ENCODE measurements at places on chromosomes 16 and 17.
A peak's percentile ranks its signal among the peaks of the same experiment; 100 is the strongest.

DNA sequence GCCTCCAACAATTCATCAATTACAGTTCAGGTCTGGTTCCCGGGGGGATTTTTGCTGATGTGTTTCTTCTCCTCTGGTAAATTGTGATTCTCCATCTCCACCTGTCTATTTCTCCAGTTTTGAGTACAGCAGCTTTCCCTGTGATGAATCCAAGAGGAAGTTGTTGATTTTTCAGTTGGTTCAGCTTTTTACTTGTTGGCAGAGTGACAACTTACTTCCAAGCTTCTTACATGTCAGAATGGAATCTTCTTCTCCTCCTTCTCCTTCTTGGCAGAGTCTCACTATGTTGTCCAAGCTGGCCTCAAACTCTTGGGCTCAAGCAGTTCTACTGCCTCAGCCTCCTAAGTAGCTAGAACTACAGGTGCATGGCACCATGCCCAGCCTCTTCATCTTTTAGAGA is 33.4 kb upstream of the TMEM92 start:
- DNase-seq, result peak; percentile 51

GRCh38 chr17:73749928-73750605 is 105.8 kb upstream of the SDK2 start:
- DNase-seq, result no peak

DNA sequence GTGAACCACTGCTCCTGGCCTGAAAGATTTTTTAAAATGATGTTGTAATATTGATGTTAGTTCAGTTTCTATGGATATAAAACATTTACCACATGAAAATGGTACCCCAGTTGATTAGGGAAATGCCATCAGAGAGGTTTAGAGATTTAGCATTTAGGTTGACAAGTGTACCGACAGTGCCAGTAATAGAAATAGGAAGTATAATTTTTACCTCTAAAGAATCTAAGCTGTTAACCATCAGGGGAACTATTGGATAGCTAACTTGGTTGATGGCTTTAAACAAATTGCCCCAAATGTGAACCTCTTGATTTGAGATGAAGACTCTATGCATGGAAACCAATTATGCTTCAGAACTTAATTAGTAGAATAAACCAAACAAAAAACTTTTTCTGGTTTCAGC is 6.4 kb downstream of the CBFB start:
- no peak for DNase-seq

DNA sequence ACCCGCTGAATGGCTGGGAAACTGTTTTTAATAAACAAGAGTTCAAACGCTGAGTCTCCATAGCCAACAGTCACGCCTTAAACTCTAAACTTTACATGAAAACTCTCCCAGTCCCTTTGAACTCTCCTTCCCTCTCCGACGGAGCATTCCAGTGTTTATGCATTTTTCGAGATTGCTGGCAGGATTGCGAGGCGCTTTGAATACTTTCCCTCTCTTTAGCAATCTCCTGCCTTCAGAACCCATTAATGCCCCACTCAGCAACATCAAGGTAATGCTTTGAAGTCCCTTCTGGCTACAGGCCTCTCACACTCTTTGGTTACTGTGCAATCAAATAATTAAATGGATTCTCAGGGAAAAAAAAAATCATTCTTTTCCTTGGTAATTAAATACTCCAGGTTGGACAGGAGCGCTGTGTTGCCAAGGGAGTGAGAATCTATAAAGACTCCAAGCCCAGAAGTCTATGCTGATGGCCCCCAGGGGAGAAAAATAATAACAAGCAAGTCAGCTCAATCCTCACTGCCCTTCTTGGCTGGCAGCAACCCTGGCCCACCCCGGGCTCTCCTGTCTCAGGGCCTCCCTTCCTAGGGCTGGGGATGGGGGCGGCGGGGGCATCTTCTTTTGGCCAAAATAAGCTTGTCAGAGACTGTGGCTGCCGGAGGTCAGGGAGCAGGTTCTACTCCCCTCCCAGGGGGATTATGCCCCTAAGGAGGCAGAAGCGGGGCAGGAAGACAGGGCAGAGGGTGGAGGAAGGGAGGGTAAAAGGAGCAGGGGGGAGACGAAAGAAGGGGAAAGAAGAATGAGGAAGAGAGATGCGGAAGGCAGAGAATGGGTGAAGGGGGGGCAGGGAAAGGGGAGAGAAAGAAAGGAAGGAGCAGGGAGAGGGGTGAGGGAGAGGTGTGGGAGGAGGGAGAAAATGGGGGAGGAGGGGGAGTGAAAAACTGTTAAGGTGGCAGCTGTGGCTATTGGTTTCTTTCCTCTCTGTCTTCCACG is 45.2 kb downstream of the AXIN2 start:
- no peak for DNase-seq
